ENCODE measurements at places on chromosomes 1 and 21. TPM values are rescaled to one million over a fixed set of nuclear protein-coding genes. Genes with fewer than 3 reads are reported as not detected.

- ATAC-seq = no peak
Measured at GRCh38 chr1:43958351-43959255, 11.2 kb upstream of the DPH2 start.

DNA sequence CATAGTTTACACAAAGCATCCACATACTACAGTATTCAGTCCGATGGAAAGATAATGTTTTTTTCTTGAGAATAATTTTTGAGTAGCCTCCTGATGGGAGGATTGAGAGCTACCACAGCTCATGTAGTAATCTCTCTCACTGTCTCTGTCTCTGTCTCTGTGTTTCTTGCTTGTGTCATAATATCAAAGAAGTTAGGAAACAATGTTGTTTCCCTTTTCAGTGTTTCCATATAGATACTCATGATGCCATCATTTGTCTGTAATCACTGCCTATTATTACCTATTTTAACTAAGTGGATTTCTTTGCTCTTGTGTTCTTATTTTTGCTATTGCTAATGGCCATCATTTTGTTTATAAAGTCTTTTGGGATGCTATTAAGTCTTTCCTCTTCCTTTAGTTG, 367.7 kb downstream of the NEGR1 start:
- no peak for ATAC-seq

DCAF8 gene
- total RNA-seq = 154 TPM

FAM72D gene
- total RNA-seq = not detected

WNT3A gene
- total RNA-seq = not detected
